ENCODE measurements at places on chromosomes 6 and 20. TPM values are rescaled to one million over a fixed set of nuclear protein-coding genes. Genes with fewer than 3 reads are reported as not detected.

DNA sequence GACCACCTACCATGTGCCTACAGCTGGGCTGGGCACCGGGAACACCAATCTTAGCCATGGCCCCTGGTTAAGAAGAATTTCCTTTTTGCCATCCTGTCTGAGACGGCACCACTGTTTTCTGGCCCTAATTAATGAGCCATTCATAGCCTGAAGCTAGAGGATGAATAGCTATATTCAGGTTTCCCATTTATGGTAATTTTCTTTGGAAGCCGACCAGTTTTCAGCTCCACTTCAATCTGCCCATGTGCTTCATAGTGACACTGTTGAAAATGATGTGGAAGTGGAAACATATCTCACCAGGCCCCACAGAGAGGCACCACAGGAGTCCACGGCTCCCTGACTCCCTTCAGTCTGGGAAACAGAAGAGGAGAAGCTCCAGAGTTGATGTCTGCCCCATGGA, 22.6 kb upstream of the ULBP3 start:
- no peak for DNase-seq

DNA sequence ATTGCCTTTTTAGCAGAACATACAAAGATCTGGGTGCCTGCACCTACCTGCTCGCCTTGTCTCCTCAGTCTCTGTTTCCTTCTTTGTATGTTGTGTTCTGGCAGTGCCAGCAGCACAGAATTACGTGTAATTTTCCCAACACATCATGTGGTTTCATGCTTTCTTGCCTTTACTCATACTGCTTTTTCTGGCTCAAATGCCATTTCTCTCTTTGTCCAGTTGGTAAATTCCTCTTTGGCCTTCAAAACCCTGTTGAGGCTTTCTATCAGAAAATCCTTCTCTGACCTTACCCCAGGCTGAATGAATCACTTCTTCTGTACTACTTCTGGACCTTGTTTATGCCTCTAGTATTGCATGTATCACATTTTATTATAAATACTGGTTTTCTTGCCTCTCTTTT, 31.8 kb downstream of the L3MBTL3 start:
- DNase-seq, result no peak

GRCh38 chr6:50608421-50608820, 104.9 kb upstream of the TFAP2D start:
- no peak for DNase-seq

DNA sequence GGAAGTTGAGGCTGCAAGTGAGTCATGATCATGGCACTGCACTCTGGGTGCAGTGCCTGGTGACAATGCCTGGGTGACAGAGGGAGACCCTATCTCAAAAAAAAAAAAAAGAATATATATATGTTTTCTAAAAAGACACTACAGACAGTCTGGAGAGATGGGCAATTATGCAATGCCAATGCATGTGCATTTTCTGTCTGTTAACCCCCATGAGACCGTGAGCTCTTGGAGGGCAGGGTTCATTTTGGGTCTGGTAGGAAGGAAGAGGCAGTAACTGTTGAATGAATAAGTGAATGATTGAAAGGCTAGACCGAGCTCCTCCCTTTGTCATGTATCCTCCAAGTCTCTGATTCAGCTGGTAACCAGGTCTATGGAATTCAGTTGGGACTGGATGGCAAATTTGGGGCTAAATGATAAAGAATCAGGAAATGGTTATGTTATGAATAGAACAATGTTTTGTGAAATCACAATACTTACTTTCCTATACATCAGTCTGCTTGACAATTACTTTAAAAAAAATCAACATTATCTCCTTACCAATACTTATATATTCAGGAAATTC, 5.6 kb upstream of the BLCAP start:
- DNase-seq, result no peak

Gene PREP
- 14.0 TPM for total RNA-seq
